ENCODE measurements at places on chromosomes 12 and 14.

DNA sequence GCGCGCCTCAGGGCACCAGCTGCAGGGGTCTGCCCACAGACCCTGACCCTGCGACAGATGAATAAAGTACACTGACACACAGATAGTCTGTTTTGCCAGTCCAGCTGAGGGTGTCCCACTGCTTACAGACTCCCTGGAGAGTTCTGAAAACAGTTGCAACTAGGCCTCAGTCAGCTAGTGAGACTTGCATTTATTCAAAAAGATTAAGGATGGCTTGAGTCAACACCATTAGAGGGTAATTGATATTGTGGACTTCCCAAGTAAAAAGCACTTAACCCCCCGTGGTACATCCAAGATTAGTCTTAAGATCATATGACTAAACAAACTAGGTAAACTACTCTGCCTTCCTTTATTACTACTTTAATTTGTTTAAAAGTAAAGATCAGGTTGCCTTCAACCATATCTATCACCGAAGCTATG lies 11.1 kb upstream of the PSEN1 start:
- DNase-seq: no peak

DNA sequence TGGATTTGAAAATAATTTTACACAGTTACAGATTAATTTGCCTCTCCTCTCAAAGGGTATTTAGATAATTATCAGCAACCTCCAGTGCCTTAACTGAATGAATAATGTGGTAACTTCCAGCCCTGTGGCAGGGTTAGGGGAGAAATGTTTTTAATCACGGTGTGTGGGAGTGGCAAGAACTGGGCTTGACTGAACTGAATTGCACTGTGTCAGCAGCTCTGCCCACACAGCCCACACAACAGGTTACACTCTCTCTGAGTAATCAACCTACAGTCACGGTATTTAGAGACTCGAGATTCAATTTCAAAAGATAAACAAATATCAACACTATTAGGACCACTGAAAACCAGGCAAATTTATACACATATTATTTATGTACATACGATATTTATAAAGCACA lies 198.5 kb downstream of the KCNC2 start:
- DNase-seq: no peak

DNA sequence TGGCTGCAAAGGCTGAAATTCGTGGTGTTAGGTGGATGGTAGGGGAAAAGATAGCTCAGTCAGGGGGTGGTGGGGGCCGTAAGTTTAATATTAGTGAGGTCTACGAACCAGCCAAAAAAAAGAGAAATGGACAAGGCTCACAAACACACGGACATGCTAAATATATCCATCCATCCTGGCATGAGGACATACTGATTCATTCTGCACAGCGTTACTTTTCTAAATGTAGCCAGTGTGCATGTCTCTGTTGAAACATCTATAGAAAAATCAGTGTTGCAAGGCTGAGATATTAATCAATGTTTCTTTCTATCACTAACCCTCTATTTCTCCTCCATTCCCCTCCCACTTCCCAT lies 150.6 kb downstream of the PIWIL1 start:
- DNase-seq: no peak

- DNase-seq: no peak
These were observed 271.6 kb upstream of the PLEKHG7 start for GRCh38 chr12:92431146-92431545.

DNA sequence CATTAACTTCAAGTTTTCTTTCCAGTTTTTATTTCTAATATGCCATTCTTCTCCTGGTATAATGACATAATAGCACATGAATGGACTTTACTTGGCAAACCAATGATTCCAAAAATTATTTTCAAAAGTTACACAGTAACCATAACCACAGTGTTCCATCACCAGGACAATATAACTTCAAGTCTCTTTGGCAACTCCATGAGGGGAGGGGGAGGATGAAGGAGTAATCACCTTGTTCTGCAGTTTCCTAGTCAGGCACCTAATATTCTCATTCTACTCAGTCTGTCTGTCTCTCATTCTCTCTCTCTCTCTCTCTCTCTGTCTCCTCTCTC lies 66.6 kb downstream of the BTG1 start:
- DNase-seq: no peak

GRCh38 chr12:109263439-109263838 lies 45.6 kb downstream of the FOXN4 start:
- DNase-seq: no peak

DNA sequence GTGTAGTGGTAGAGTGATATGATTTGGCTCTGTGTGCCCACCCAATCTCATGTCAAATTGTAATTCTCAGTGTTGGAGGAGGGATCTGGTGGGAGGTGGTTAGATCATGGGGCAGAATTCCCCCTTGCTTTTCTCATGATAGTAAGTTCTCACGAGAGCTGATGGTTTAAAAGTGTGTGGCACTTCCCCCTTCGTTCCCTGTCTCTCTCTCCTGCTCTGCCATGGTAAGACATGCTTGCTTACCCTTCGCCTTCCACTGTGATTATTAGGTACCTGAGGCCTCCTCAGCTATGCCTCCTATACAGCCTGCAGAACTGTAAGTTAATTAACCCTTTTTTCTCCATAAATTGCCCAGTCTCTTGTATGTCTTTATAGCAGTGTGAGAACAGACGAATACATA lies 115.7 kb upstream of the FUT8 start:
- no peak for DNase-seq

DNA sequence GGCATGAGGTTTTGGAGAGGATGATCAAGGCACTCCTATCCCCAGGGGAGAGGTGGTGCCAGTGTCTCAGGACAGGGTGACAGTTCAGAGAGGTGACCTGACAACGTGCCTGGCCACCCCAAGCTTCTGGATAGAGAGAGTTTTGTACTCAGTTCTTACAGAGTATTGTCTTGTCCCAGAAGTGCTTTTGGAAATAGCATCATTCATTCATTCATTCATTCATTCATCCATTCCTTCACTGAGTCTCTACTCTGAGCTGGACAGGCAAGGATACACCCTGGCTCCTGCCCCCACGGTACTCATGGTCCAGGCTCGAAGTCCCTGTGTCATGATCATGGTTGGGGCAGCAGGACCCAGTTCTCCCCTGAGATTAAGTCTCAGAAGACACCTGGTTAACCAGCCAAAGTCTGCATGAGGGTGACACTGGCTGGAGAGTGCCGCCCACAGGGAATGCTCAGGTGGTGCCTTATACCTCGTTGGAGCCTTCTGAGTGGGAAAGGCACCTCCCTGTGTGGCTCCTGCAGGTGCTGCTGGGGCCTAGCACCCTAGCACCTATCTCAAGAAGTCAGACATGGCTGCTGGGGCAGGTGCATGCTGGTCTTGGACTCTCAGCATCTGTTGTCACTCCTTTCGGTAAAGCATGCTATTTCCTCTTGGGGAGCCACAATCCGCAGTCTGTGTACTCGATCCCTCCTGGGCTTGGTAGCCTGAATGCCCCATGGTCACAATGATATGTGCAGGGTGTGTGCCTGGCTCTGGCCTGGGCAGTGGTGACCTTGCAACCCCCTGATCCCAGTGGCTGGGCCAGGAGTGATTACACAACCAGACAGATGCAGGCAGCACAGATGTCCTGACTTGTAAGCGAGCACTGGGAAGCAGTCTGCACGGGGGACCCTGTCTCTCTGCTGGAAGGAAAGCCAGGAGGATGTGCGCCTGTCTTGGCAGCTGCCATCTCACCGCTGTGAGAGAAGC lies 57.8 kb downstream of the C14orf132 start:
- DNase-seq: peak; percentile 11

DNA sequence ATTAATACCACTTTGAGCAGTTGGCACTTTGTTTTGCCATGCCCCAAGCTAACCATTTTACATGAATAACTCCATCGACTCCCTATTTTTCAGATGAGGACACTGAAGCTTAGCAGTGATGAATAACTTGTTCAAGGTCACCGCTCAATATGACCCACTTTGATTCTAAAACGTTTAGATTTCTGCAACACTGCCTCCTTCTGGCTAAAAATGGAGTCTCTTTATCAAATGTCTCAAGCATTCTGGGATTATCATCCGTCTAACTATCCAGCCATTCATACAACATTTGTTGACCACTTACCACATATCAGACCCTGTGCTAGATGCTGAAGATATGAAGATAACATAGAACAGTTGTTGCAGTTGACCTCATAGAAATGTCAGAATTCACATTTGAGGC lies 298.0 kb downstream of the PPFIA2 start:
- no peak for DNase-seq

- no peak for DNase-seq
These were observed 16.7 kb downstream of the ARG2 start for GRCh38 chr14:67636361-67636919.

Data from activated T-cell treated with anti-CD3 and anti-CD28 coated beads, Interleukin-2, amount 50 U/mL, for 24 hours (primary cell).